Stimulated activated CD4-positive, alpha-beta T cell treated with anti-CD3 and anti-CD28 coated beads, TNF-alpha, amount 100 ng/mL, for 48 hours (primary cell): ENCODE measurements at places on chromosomes 3 and 15.

- no peak for DNase-seq
Measured at GRCh38 chr15:37550360-37551024, 383.9 kb upstream of the TMCO5A start.

GRCh38 chr3:137525471-137525870 is 238.6 kb upstream of the SOX14 start:
- no peak for DNase-seq

DNA sequence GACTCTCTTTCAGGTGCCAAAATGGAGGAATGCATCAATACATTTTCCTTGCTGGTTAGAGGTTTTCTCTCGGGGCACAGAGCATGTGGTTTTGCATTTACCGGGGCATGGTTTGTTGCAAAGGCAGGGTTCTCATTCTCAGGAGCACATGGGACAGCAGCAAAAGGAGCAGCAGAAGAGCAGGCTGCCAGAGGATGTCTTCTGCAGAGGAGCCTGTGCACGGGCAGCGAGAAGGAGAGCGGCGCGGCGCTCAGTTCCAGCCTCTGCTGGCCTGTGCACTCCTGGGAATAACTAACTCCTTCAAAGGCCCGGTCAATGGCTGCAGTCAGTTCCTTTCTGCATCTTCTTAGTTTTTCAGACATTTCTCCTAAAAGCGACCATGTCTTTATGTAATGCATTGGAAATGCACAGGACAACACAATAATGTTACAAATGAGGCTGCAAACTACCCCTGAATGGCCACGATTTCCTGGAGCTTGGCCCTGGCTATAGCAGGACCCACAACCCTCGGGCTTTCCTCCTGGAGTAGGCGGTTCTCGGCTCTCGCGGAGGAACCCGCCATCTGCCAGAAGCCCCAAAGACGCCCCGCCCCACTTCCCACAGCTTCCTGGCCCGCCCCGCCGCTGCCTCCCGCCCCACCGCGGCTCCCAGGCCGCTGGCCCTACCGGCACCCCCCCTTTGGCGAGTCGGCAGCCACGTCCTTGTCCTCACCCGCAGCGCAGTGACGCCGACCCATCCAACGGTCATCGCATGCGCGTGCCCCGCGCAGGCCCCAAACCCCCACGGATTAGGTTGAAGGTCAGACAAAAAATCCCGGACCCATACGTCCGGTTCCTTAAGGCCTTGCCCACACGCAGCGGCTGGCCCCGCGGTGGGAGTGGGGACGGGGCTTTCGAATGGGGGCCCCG is at the start of gene C3orf62:
C3orf62 (minus strand) TSS at position 758 of the 908 bp plus-strand sequence; CDS start at position 398, 360 bp downstream.
- DNase-seq, result peak; percentile 82

- DNase-seq, result no peak
Measured at GRCh38 chr3:194840661-194841514, 155.2 kb downstream of the FAM43A start.

GRCh38 chr3:192888190-192888589 is 29.5 kb downstream of the MB21D2 start:
- no peak for DNase-seq

DNA sequence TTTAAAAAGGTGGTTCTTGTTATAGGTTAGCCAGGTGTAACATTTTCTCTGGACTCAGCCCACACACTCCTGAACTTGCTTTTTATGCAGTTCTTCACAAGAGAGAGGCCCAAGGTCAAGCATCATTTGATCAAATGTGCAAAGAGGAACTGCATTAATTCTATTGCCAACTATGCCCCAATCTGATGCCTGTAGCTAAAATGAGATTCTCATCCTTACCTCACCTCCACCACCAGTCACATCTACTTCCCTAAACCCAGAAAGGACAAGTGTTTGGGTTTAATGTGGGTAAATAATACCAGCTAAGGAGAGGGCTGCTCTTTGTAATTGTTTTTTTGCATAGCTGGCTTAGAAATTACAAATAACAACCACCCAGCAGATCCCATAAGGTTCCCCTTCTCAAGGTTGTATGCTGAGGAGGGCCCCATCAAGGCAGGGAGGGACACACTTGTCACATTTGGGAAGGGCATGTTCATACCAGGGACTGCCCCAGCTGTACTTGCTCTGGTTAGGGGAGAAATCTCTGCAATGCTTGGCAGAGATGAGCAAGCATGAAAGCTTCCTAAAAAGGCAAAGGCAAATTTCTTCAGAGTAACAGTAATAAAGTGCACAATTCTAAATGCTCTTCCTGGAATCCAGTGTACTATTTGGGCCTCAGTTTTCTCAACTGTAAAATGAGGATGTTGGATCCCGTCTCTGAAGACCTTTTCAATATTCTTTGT is 76.2 kb downstream of the TGFBR2 start:
- no peak for DNase-seq
